ENCODE measurements at places on chromosomes 3 and 15. TPM values are rescaled to one million over a fixed set of nuclear protein-coding genes. Genes with fewer than 3 reads are reported as not detected.

DUOXA1 gene
- total RNA-seq = not detected

TRIM42 gene
- total RNA-seq = not detected

PIF1 gene
- total RNA-seq = 2.3 TPM

DYNC1LI1 gene
- 106 TPM for total RNA-seq

SI gene
- total RNA-seq = under 0.01 TPM

FBN1 gene
- total RNA-seq = 23.1 TPM

ERICH6 gene
- total RNA-seq = 0.46 TPM

POLQ gene
- 2.5 TPM for total RNA-seq

CYP1A1 gene
- total RNA-seq = 0.23 TPM

SEMA6D gene
- 83.0 TPM for total RNA-seq

UBL7 gene
- total RNA-seq = 34.6 TPM

ITGA11 gene
- 0.92 TPM for total RNA-seq

PCLAF gene
- 7.8 TPM for total RNA-seq

ALDH1A3 gene
- 1.6 TPM for total RNA-seq

ENTPD3 gene
- 17.8 TPM for total RNA-seq

CX3CR1 gene
- 28.8 TPM for total RNA-seq

DOCK3 gene
- 45.0 TPM for total RNA-seq

ACP3 gene
- total RNA-seq = 1.2 TPM

SPESP1 gene
- 4.8 TPM for total RNA-seq

MOBP gene
- 0.92 TPM for total RNA-seq

TERC gene
- total RNA-seq = 71.0 TPM

TEX55 gene
- not detected for total RNA-seq

FBXO40 gene
- not detected for total RNA-seq

NANOGP8 gene
- 0.69 TPM for total RNA-seq

C3orf49 gene
- total RNA-seq = not detected

POPDC2 gene
- total RNA-seq = 0.69 TPM

FANCD2OS gene
- total RNA-seq = not detected

ZMYND10 gene
- 23.8 TPM for total RNA-seq

KBTBD13 gene
- not detected for total RNA-seq

KNG1 gene
- not detected for total RNA-seq

ACOX2 gene
- total RNA-seq = 5.1 TPM

ADAMTS9 gene
- 8.5 TPM for total RNA-seq

ANKUB1 gene
- 4.2 TPM for total RNA-seq

ZPLD1 gene
- 0.46 TPM for total RNA-seq

SCN5A gene
- 2.8 TPM for total RNA-seq

GPD1L gene
- 57.9 TPM for total RNA-seq

C15orf61 gene
- total RNA-seq = 24.7 TPM

SCG5 gene
- 157 TPM for total RNA-seq

LRRC31 gene
- not detected for total RNA-seq

SPATA12 gene
- not detected for total RNA-seq

C3orf18 gene
- 28.1 TPM for total RNA-seq

TF gene
- total RNA-seq = 9.2 TPM

GOLGA8R gene
- 2.1 TPM for total RNA-seq

TRPM1 gene
- total RNA-seq = not detected

DLL4 gene
- total RNA-seq = 5.1 TPM

RAD54L2 gene
- 25.8 TPM for total RNA-seq

TRPC1 gene
- total RNA-seq = 95.3 TPM

PARP15 gene
- under 0.01 TPM for total RNA-seq

MAGI1 gene
- total RNA-seq = 108 TPM

GOLGB1 gene
- 40.8 TPM for total RNA-seq

SLC12A8 gene
- 5.8 TPM for total RNA-seq

MGLL gene
- total RNA-seq = 43.4 TPM

Measured in diencephalon (tissue), 1 donor.